ENCODE measurements at places on chromosomes 7 and 10. TPM values are rescaled to one million over a fixed set of nuclear protein-coding genes. Genes with fewer than 3 reads are reported as not detected.

Gene SPDYE2
- 0.33 TPM for total RNA-seq

Gene DDX56
- total RNA-seq = 126 TPM

Gene ACHE
- total RNA-seq = 0.14 TPM

GRCh38 chr10:851901-852300 is 79.6 kb downstream of the LARP4B start:
- H3K27ac ChIP-seq = no peak overlapping the region
- no peak overlapping the region for H3K4me3 ChIP-seq
- H3K27me3 ChIP-seq = no peaks in the 10 kb centered on the region
- peaks cover 47% of the 10 kb centered on the region for H3K36me3 ChIP-seq
- H3K4me1 ChIP-seq = peaks cover 10% of the 10 kb centered on the region

DNA sequence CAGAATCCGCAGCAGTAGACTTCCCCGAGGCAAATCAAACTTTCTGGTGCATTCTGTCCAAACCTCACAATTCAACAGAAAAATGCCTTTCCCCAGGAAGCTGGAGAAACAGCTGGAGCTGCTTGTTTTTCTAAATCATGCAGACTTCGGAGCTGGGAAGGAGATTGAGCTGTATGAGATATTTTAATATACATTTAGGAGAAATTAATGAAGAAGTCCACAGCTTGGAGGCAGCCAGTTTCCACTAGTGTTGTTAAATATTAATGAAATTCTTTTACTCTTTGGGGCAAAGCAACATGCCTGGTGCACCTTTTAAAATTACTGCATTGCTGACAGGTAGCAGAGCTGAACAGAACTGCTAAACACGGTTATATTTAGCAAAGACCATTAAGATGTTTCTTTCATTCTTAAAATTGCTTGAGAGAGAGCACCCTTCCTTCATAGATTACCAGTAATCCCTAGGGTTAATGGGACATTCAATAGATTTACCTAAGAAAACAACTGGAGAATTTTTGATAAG is 566.4 kb downstream of the SORCS3 start:
- H3K27me3 ChIP-seq = no peaks in the 10 kb centered on the region
- no peak for DNase-seq
- H3K4me3 ChIP-seq = no peak overlapping the region
- H3K36me3 ChIP-seq = no peaks in the 10 kb centered on the region
- H3K27ac ChIP-seq = no peak overlapping the region

GRCh38 chr7:135748770-135749169 is at the start of gene FAM180A:
TSS of gene FAM180A (minus strand) at chr7:135748813. CDS start at chr7:135748580, 233 bp downstream.
- H3K4me1 ChIP-seq = no peaks in the 10 kb centered on the region
- H3K36me3 ChIP-seq = no peaks in the 10 kb centered on the region
- H3K27me3 ChIP-seq = peaks cover 4% of the 10 kb centered on the region
- no peak within 1 kb of the TSS for H3K4me3 ChIP-seq

DNA sequence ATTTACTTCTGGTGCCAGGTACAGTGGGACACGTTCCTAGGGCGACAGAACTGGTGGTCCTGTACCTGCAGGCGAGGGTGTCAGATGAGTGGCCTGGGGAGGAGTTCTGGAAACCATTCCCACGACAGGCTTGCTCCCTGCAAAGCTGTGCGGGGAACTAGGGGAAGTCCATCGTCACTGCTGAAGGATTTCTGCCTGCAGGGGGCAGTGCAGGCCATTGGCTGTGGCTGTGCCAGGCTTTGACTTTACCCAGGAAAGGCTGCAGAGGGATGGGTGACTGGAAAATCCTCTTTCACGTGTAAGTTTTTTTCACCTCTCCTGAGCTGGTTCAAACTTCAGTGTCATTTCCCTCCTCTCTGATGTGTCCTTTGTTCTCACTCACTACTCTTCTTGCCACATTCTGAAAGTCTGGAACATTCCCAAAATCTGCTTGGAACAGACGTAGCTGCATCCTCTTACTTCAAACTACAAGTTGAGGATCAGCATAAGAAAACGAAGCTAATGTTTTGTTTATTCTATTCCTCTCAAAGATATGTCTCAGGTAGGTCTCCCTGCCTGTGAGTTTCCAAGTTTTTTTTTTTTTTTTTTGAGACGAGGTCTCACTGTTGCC is 126.5 kb downstream of the SH2D4B start:
- no peaks in the 10 kb centered on the region for H3K36me3 ChIP-seq
- DNase-seq = peak; percentile 20
- peaks cover 18% of the 10 kb centered on the region for H3K27me3 ChIP-seq
- no peak overlapping the region for H3K4me3 ChIP-seq
- H3K4me1 ChIP-seq = peaks cover 11% of the 10 kb centered on the region
- no peak overlapping the region for H3K27ac ChIP-seq

DNA sequence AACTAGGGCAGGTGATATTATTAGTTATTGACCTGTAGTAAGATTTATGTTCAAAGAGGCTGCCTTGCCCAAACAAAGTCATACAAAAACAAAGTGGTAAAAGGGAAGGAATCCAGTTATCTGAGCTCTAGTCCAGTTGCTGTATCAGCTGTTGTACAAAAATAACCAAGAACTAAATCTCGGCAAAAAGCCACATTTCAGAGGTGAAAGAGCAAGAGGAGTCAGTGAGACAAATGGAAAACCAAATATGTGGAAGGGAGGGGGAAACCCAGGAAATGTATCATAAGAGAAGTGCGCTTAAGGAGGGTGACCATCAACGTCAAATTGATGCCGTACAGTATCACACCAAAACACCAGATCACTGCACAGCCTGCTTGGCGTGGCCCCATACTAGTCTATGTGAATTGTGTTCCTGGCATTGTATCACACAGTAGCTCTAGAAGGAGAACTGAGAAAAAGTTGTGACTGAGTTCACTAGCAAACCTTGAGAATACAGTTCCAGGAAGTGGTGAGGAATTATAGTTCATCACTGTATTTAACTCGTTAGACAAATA is 6.4 kb downstream of the AGBL3 start:
- no peak overlapping the region for H3K27ac ChIP-seq
- no peaks in the 10 kb centered on the region for H3K27me3 ChIP-seq
- no peak overlapping the region for H3K4me3 ChIP-seq
- peaks cover 9% of the 10 kb centered on the region for H3K4me1 ChIP-seq
- H3K36me3 ChIP-seq = peaks cover 12% of the 10 kb centered on the region

- H3K4me1 ChIP-seq = no peaks in the 10 kb centered on the region
- peaks cover 7% of the 10 kb centered on the region for H3K27me3 ChIP-seq
- DNase-seq = no peak
- H3K27ac ChIP-seq = no peak overlapping the region
- no peaks in the 10 kb centered on the region for H3K36me3 ChIP-seq
Observed at GRCh38 chr7:45387837-45388236, 186.3 kb upstream of the ADCY1 start.

Measured in CD4-positive, alpha-beta T cell (primary cell).